ENCODE measurements at places on chromosomes 12 and 14.

DNA sequence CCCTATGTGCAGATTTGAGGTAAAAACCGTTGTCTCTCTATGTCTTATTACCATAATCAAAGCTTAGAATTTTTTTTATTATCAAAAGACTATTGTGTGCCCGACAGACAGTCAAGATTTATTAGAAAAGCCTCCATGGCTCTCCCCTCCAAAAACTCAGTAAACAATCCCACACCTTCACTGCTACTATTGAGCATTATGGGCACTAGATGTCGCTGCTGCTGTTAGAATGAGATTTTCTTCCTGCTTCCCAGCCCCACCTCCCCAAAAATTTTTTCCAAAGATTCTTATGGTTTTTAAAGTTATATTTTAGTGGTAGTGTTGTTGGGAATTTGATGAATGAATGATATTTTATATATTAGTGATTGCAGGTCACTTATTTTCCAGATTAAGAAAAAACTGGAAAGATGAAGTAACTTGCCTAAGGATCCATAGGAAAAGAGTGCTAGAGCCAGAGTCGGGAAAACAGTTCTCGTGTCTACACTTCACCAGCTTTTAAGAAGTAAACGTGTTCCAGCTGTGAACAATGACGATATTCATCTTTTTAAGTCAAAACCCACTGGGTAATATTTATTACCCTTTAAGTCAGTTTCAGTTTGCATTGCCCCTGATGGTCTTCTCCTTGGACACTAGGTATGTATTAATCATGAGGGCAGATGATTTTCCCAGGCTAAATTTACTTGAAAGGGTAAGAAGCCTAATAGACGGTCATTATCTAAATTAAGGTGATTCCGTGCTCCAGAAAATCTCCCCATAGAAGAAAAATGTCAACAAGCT is 12.2 kb upstream of the FOXG1 start:
- no peak for DNase-seq

GRCh38 chr14:76784266-76784874 is 23.1 kb downstream of the VASH1 start:
- DNase-seq: peak; percentile 62

- DNase-seq: no peak
These were observed 29.3 kb upstream of the EMP1 start for GRCh38 chr12:13167226-13167625.

GRCh38 chr12:6154730-6155459 is 30.4 kb upstream of the VWF start:
- no peak for DNase-seq

GRCh38 chr12:64008596-64008995 is 164.1 kb downstream of the SRGAP1 start:
- no peak for DNase-seq

DNA sequence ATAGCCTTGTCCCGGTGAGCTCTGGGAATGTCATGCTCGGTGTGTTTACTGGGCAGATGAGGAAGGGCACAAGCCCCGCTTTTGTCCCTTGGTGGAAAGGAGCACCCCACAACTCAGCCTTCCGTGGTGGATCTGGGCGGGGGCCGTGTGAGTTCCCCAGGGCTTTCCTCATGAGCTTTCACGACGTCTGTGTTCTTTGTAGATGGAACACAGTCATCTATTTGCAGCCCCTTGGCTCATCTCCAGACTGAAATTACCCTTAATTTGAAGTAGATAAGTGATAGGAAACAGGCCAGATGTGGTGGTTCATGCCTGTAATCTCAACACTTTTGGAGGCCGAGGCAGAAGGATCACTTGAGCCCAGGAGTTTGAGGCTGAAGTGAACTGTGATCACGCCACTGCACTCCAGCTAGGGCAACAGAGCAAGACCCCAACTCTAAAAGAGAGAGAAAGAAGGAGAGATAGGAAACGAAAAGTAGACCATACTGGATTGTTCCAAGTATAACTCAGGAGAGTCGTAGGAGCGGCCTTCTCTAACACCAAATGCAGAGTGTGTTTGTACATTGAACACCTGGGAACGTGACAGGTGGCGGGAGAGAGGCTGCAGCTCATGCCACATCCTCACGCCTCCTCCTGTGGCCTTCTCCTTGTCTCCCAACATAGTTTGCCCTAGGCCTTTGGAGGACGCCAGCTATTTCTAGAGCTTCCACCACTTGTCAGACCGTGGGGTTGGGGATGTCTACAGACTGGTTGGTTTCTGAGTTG is 8.8 kb downstream of the P2RX4 start:
- DNase-seq: no peak

- no peak for DNase-seq
These were observed 83.2 kb downstream of the KNTC1 start for GRCh38 chr12:122610207-122610606.

GRCh38 chr12:109105176-109105575 is 7.8 kb downstream of the UNG start:
- no peak for DNase-seq

DNA sequence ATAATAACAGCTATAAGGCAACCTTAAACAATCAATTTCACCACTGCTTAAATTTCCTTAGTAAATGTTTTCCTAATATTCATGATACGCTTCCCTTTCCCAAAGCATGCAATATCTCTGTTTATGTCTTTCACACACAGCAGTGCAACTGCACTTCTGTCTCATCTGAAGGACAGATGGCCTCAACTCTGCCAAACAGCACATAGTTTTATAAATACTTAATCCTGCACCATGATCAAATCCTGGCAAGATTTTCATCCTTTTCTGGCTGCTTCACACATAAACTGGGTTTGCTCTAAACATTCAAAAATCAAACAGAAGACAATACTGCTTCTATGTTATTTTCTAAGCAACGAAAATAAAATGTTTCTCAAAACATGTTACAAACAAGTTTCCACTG is 266.3 kb downstream of the ITPR2 start:
- DNase-seq: no peak

DNA sequence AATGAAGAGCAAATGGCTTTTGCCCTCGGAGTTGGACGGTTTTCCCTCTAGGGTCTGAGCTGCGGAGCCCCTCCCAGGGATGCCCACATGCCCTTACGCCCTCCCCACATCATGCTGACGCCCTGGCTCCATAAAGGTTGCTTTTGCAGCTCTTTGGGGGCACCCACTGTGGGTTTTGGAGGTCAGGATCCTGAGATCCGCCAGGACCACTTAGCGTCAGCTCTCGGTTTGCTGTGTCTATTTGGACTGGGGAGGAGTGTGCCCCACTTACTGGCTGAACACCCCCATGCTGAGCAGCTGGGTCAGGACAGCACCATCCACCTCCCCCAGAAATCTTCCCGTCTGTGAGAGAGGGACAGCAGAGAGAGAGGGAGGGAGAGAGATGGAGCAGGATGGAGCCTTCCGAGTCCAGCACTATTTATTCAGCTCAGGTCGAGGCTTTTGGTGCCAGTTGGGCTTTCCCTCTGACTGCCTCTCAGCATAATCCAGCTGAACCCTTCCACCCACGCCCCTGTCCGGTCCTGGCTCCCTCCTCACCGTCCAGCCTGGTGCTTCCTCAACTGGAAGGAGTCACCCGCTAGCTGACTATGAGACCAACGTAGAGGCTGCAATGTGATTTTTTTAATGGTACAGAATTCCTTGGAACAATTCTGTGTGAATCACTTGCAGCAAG is 18.9 kb upstream of the LRTM2 start:
- DNase-seq: no peak

GRCh38 chr12:80821513-80822000 is 104.8 kb downstream of the MYF5 start:
- DNase-seq: no peak

DNA sequence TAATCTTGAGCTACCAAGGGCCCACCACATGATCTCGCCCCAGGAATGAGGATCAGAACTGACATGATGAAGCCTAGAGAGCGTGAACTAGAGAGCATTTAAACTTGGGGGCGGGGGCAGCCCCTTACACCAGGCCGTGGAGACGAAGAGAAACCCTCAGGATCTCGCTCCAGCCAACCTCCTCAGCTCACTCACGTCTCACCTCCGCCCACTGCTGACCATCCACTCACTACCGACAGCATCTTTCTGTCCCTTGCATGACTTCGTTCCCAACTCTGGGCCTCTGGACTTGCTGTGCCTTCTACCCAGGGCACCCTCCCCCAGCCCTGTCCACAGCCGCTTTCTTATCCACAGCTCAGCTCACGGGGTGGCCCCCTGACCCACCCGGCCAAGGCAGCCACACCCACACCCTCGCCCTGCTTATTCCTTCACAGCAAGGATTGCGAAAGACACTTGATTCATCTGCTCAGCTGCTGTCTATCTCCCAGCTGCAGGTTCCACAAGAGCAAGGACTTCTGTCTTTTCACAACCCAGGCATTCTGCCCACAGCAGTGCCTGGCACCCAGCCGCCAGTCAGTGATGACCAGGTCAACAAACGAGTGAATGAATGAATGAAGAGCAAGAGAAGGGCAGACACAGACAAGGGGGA is 6.4 kb downstream of the STX2 start:
- DNase-seq: no peak

GRCh38 chr12:115268451-115268850 is 584.5 kb upstream of the TBX3 start:
- DNase-seq: no peak

GRCh38 chr12:71562676-71563595 is 100.7 kb downstream of the ZFC3H1 start:
- DNase-seq: no peak

DNA sequence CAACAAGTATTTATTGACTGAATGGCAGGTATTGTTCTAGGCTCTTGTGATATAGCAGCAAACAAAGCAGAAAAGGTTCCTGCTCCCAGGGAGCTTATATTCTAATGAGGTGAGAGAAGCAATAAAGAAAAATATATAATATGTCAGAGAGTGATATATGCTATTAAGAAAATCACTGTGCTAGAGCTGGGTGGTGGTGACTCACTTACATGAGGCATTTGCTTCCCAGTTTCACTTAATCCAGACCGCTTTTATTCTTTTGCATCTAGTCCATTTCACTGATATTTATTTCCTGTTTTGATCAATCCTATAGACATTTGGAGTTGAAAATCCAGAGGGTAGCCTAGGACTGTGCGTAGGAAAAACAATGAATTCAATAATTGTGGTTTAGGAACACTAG is 17.5 kb downstream of the TRHDE start:
- no peak for DNase-seq

GRCh38 chr14:89327771-89328212 is 89.2 kb downstream of the FOXN3 start:
- no peak for DNase-seq

- DNase-seq: no peak
These were observed 439.4 kb downstream of the NELL2 start for GRCh38 chr12:44436756-44437155.

DNA sequence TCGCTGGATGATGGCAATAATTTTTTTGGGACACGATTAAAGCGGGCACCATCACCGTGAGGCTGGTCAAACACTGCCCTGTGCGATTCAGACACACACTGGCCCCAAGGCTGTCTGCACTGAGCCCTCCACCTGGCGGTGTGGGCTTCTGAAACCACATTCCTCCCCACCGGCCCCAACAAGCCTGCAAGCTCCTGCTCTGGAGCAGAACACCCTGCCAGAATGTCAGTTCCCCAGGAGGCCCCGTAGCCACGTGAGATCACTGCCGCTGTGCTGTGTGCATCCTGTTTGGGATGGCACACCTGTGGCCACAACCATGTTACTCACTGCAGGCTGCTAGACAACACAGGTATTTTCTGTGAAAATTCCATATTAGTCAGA is 7.9 kb downstream of the GSC start:
- DNase-seq: no peak

DNA sequence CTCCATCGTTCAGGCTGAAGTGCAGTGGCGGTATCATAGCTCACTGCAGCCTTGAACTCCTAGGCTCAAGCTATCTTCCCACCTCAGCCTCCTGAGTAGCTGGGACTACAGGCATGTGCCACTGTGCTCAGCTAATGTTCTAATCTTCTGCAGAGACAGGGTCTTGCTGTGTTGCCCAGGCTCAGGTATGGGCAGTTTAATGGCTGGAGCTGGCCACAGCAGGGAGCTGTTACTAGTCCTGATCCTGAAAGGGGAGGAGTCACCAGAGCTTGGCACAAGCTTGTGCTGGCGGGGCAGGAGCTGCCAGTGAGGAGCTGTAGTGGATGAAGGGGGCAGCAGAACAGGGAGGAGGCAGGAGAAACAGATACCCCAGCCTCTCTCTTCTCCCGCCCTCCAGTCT is 10.6 kb downstream of the TMEM120B start:
- no peak for DNase-seq

- DNase-seq: no peak
These were observed 140.0 kb downstream of the TMEM121 start for GRCh38 chr14:105666420-105666819.

- DNase-seq: no peak
These were observed 67.1 kb upstream of the KRR1 start for GRCh38 chr12:75578546-75578945.

DNA sequence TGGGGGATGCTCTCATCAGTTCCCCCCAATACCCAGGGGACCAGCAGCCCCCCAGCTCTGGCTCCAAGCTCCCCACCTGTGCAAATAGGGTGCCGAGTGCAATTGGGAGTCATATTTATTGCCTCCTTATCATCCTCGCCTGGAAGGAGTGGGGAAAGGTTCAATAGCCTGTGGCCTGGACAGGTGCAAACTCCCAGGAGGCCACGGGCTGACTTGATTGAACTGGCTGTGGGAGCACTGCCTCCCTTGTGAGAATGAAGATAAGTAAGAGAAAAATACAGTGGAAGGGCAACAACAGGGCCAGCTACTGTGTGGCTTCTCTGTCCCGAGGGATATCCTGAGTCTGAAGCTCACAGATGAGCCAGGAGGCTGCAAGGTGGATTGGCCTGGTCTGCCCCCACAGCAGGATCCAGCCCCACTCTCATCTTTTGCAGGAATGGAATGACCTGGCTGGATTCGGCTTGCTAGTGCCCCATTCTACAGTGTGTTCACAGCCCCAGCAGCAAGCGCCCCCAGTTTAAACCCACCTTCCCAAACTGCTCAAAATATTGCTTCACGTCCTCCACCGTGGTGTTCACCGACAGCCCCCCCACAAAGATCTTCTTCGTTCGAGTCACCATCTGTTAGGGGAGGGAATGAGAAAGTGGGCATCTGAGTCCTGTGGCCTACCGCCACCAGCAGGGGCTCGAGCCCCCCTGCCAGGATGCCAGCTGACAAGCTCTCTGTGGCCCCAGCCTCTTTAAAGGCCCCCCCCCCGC is 6.3 kb downstream of the MSI1 start:
- no peak for DNase-seq

GRCh38 chr14:51008446-51008845 is 64.2 kb upstream of the PYGL start:
- DNase-seq: no peak

DNA sequence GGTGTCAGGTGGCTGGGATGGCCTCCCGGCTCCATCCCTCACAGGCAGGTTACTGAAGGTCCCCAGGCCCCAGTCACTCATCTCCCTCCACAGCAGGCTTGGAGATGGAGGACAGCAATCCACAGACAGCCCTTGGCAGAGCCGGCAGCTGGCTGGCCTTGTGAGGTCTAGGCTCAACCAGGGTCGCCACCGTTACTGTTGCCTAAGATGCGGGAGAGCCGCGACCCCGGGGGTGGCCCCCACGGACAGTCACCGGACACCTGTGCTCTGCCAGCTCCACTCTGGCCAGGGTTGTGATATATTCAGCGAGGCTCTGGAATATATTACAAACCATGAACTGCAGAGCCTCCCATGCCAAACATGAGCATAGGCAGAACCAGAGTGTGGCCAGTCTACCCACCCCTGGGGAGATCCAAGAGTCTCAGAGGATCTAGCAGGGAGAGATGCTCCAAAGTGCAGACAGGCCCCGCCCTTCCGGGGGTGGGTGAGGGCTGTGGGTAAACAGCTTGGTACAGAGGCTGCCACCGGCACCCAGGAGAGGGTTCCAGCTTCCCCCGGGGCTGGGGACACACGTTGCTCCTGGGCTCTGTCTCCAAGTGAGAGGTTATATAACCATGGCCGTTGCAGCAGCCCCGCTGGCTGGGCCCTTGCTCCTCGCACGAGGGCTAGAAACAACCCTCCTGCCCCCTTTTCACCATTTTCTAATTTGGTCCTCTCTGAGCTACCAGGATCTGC is 55.9 kb upstream of the DIO3 start:
- no peak for DNase-seq

Measured in osteocyte (in vitro differentiated cells).